Activated CD4-positive, alpha-beta T cell treated with anti-CD3 and anti-CD28 coated beads, Interleukin-2, Interleukin-6, amounts not matched to agents 100 ng/mL and 50 ng/mL, durations not matched to agents 16 hours and 8 hours (primary cell): ENCODE measurements at places on chromosomes 13 and 19.

- peak; percentile 49 for DNase-seq
These were observed 8.1 kb downstream of the NKPD1 start for GRCh38 chr19:45152504-45153338.

DNA sequence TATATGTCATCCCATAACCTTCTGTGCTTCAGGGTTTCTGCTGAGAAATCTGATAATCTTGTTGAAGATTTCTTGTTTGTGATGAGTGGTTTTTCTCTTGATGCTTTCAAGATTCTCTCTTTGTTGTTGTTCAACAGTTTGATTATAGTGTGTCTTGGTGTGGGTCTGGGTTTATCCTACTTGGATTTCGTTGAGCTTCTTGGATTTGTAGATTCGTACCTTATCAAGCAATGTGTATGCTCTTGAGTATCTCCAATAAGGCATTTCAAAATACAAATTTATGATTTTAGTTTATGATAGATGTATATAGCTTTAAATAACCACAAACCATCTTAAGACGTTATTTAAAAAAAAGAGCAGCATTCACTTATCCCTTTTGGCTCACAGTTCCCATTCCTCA, 57.5 kb downstream of the URI1 start:
- DNase-seq = no peak

- peak; percentile 13 for DNase-seq
These were observed 61.4 kb downstream of the ERCC5 start for GRCh38 chr13:102907016-102907756.

DNA sequence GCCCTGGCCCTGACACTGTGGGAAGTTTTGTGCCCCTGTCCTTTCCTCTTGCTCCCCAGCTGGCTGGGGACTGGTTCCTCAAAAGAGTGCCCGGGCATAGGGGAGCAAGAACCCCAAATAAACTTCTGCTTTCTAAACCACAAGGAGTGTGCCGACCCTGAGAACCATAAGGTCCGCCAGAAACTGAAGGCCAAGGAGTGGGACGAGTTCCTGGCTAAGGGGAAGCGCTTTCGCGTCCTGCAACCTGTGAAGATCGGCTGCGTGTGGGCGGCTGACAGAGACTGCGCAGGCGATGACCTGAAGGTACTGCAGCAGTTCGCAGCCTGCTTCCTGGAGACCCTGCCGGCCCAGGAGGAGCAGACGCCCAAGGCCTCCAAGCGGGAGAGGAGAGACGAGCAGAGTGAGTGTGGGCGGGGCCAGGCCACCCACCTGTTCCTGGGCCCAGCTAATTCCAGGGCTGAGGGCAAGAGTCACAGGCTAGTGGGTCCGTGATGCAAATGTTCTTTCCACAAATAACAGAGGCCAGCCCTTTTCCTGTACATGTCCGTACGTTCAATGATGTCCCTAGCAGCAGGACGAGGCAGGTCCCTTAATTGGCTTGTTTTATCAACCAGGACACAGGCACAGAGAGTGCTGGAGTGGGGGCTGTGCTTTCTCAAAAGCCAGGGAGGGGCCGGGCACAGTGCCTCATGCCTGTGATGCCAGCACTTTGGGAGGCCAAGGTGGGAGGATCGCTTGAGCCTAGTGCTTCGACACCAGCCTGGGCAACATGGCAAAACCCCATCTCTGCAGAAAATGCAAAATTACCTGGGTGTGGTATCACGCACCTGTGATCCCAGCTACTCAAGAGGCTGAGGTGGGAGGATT, 25.6 kb downstream of the UBXN6 start:
- no peak for DNase-seq

GRCh38 chr13:35711909-35712308, 235.4 kb upstream of the MAB21L1 start:
- DNase-seq = no peak

DNA sequence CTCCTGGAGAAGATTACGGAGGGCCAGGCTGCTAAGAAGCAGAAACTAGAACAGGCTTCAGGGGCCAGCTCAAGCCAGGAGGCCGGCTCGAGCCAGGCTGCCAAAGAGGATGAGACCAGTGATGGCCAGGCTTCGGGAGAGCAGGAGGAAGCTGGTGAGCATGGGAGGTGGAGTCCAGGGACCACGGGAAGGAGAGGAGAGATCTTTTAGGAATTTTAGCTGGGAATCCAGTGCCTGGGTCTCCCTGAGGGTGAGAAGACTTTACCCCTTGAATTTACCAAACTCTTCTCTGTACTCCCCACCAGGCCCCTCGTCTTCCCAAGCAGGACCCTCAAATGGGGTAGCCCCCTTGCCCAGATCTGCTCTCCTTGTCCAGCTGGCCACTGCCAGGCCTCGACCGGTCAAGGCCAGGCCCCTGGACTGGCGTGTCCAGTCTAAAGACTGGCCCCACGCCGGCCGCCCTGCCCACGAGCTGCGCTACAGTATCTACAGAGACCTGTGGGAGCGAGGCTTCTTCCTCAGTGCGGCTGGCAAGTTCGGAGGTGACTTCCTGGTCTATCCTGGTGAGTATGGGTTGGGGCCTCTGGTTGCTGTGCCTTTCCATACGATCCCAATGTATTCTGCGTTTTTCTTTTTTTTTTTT, 824 bp downstream of the TSEN34 start:
- no peak for DNase-seq

DNA sequence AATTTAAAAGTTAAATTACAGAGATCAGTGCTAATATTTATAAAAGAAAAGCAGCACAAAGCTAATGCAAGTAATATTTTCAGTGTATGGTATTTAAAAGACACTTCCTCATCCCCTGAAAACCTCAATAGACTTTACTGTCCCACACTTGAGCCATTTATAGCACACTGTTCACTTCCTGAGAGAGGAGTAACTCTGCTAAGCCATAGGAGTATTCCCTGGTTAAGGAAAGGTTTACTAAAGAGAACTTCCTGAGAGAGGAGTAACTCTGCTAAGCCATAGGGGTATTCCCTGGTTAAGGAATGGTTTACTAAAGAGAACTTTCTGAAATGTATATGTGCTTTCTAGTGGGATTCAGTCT, 159.4 kb downstream of the NHLRC3 start:
- DNase-seq = no peak

DNA sequence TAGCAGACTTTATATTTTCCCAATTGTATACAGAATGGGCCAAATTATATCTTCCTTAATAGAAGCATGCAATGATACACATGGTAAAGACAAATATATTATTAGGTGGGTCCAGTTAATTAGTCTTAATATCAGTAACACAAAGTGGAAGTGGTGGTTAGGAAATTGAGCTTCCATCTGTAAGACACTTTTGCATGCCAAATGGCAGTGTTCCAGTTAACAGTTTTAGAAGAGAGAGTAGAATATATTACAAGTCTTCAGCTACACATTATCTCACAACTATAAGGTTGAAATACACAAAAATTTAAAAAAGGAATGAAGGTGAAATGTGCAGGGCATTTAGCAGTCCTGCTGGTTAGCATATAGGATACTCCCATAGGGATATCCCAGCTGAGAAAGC, 536.5 kb downstream of the PCDH9 start:
- no peak for DNase-seq

- DNase-seq = no peak
These were observed 8.6 kb downstream of the CLN5 start for GRCh38 chr13:77000475-77000874.

- no peak for DNase-seq
These were observed 384.9 kb downstream of the KCNRG start for GRCh38 chr13:50400035-50400726.

DNA sequence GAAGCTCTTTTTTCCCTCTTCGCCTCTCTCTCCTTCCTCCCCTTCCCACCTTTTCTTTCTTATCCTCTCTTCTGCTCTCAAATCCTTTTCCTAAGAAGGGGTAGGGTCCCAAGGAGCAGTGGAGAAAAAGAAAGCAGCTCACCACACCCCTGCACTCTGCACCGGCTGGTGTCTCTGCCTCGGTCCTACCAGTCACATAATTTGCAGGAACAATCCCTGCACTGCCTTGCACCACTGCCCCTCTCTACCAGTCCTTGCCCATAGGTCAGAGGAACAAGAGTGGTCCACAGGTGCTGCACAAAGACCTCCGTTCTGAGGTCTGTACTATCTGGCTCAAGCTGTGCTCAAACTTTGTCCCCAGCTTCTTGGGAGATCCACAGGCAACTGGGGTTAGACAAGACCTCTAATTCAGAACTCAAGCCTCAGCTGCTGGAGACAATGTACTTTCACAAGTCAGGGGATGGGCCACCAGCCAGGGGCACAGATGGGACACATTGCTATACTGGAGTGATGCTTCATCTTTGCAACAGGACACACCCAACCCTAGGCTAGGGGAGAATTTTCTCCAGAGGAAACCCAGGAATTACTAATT, 125.4 kb upstream of the ZNF507 start:
- DNase-seq = no peak
